ENCODE measurements at places on chromosomes 4 and X.
A peak's percentile ranks its signal among the peaks of the same experiment; 100 is the strongest.

DNA sequence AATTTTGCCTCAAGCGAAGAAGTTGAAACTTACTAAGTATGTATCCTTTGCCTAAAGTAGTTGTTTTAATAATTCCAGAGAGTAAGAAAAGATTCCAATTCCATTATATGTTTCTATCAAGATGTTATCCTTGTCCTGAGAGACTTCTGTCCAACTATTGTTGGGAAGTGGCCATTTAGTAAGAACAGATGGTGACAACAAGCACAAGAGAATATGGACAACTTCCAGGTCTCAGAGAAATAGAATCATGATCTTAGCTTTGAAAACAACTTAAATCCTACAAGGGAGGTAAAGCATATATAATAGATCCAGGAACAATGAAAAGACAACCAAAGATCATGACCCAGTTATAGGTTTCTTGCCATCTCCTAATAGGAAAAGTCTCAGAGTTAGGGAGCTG is 486.6 kb upstream of the PCDH10 start:
- DNase-seq: no peak

DNA sequence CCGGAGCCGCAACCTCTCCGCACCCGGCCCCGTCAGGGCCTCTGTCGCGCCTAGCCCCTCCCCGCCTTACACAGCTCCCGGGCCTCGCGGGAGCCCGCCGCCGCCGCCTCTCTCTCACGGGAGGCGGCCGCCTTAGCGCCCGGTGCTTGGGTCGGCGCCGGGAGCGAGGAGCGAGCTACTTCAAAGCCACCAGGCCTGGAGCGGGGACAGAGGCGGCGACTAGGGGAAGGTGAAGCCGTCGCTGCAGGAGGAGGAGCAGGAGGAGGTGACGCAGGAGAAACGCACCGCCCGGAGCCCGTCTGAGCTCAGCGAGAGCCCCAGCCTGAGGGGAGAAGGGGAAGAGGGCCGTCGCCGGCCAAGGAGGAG is 250 bp downstream of the USP9X start:
- DNase-seq: peak; percentile 55

DNA sequence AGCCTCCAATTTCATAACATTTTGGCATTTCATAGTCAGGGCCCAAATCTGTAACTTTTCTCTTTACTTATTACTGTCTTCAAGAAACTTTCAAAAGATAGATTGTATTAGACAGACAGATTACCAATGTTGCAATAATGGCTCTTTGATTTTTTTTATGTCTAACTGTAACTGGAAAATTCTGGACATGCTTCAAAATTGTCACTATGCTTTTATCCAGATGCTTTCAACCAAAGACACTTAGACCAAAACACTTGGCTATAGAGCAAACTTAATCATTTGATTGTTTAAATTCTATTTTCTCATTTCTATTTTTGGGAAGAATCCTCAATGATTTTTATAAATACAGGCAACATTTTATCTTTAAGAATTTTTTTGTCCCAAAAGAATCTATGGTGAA is 10.4 kb downstream of the ZXDA start:
- DNase-seq: no peak

- DNase-seq: no peak
Observed at GRCh38 chrX:22969411-22969810, 30.3 kb upstream of the DDX53 start.

GRCh38 chr4:187109636-187110035 is 386.0 kb upstream of the FAT1 start:
- no peak for DNase-seq

DNA sequence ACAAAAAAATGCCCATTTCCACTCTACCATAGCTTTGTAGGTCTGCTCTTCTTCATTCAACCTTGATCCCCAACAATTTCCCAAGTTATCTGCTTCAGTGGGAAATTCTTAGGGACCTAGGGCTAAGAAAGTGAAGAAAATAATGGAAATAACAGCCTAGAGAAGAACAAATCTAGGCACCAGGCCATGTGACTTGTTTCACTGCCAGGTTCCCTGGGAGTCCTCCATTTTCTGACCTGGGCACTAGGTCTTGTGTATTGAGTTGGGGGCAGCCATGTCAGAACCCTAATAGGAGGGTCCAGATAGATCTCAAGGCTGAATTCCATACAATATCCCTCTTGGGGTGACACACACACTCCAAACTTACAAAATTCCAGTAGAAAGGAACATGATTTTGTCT is 194.6 kb upstream of the STK26 start:
- DNase-seq: peak; percentile 70

DNA sequence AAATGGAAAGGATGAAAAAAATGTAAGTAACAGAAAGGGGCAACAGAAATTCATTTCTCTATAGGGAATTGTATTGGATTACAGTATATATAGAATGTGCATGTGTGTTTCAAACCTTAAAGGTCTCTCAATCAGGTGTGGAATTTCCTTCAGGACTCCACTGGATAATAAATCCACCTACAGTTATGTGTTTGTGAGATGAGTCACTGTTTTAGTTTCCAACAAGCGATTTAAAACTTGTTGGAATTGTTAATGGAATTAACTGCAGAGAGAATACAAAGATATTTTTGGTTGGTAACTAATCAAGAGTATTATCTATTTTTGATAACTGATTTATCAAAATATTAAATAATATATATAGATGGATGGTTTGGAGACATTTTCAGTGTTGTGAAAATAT is 32.8 kb downstream of the CEP44 start:
- DNase-seq: no peak

- DNase-seq: no peak
Observed at GRCh38 chr4:28357990-28358389, 1497.3 kb downstream of the STIM2 start.

DNA sequence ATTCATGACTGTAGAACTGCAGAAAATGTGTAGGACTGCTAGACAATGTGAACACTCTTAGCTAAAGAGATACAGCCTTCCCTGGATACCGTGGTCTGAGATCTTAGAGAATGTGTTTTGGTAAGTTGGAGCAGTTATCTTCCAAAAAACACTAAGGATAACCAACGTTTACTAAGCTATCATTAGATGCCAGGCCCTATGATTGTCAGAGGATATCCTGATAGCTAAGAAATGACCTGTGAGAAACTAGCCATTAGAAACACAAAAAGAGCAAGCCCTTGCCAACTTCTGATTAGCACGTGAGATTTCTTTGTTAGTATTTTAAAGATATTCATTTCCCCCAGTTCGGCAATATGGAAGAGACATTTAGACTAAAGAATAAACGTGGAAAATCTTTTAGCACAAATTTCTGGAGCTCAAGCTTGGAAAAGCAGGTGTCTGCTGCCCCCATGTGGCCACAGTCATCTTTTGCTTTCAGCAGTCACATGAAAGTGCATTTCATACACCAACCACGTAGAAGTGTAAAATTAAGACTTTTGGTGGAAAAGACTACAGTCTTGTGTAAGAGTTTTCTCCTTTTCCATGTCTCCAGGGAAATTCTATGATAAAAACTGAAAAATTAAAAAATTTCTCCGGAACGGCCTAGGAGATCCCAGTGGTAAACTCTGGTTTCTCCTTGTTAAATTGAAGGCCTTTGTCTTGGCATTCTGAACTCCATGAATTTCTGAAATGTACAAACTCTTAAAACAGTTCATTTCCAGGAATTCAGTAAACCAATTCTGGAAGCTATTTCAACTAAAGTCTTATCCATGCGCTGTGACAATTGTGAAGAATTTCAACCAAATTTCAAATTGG is 136.4 kb downstream of the ZNF674 start:
- peak; percentile 77 for DNase-seq

DNA sequence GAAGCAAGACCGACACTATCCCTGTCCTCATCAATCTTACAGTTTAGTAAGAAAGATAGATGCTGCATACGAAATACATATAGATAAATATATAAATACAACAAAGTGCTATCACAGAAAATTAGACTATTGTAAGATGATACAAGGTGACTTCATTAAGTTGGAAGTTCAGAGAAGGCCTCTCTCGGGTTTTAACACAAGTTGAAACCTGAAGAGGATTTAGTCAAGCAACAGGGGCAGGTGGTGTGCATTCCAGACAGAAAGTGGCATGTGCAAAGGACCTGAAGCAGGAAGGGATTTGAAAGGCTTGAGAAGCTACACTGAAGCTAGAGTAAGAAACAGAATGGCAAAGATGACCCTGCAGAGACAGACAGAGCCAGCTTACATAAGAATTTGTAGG is 36.5 kb downstream of the USP46 start:
- DNase-seq: no peak

- DNase-seq: no peak
Observed at GRCh38 chr4:26589705-26590104, 5.8 kb downstream of the TBC1D19 start.

DNA sequence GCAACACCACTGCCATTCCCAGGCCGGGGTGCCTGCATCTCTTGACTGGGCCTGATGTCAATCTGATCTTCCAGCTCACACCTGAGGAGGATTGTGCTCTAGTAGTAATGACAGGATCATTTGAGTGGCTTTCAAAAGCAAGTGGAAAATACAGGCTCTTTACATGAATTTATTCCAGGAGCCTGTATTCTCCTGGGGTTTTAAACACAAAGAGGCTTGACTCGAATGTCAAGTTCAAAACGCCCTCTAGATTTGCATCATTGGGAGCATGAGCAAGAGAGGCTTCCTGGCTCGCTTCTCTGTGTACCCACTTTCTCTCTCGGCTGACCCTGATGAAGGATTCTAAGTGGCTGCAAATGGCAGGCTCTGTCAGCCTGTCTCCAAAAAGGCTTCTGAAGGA is 199.5 kb upstream of the PUDP start:
- no peak for DNase-seq

DNA sequence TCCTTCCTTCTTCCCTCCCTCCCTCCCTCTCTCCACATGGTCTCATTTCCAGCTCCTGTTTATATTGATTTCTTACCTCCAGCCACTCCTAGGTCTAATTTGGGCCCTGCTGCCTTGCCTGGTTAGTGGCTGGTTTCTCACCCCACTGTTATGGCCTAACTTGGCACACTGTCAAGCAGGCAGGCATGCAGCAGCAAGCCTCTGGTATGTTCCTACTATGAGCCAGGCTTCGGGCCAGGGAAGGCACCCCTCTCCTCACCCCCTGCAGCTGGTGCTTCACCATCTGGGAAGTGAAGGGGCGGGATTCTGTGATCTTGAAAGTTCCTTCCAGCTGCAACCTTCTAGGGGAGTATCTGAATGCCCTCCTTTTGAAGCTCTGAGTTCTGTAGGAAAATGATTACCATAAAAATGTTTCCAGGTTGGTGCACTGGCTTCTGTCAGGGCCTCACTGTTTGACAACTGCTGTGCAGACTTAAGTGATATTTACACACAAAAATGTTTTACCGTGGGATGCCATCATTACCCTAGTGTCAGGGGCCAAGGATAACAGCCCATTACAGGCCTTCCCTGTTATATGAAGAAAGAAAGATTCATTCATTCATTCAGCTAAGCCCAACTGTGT is 10.1 kb upstream of the VMA21 start:
- DNase-seq: no peak

DNA sequence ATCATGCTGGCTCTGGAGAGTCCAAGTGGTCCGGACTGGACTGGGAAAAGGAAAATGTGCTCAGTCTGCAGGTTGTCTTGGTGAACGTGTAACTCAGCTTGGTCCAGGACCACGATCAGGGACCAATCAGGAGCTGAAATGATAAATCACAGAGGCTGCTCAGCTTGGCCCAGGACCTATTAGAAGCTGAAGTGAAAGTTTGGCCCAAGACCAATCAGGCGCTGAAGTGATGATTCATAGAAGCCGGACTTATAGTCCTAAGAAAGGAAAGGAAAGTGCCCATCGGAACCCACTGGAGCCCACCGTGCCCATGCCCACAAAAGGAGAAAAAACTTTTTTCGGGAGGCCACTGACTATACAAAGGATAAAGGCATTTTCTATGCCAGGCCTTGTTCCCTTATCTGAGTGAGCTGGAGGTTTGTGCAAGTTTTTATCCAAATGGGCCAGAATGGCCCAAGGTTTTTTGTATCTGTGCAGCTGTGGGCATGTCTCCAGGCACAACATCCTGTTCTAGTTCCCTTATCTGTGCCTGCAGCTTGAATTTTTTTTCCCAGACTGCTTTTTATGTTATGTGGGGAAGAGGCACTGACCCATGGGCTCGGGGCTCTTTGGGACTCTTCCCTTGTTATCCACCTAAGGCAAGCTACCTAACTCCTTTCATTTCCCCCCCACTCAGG is 194.4 kb downstream of the FAM133A start:
- DNase-seq: peak; percentile 50

GRCh38 chr4:183876268-183876934 is 28.7 kb upstream of the STOX2 start:
- peak; percentile 15 for DNase-seq

DNA sequence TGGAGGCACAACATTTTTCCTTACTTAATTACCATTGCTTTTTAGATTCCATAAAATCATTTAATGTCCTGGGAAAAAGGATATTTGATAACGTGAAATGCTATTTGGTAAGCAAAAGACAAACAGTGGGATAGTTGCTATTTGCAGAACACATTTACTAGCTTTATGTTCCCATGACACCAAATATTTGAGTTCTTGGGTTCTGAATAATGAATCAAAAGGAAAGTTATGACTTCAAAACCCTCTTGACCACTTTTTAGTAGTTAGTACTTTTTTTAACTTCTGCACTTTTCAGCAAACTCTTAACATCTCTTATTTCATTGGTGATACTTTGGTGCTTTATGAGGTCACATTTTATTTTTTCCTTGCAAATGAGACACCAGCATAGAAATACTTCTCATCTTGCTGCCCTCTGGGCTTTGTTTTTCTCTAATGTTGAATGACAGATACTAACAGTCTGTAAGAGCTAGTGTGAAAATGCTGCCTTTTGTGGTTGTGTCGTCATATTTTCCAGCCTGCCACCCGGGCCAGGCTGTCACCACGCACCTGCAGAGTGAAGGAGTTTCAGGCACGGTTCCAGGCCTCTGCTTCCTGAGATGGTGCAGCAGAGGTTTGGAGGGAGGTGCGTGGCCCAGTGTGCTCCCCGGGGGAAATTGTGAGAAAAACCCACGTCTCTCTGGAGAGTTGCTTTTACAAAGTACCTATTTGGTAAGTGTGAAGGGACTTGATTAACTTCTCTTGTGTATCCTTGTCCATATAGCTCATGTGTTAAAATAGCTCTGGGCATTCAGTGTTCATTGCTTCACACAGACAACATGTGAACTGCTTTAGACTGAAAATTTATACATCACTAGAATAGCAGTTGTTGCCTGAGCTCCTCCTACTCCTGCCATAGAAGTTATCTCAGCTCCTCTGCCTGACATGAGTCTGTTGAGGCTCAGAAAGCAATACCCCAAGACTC is 34.7 kb downstream of the MSL3 start:
- DNase-seq: no peak

GRCh38 chrX:129111081-129111798 is 412.1 kb downstream of the SMARCA1 start:
- no peak for DNase-seq

DNA sequence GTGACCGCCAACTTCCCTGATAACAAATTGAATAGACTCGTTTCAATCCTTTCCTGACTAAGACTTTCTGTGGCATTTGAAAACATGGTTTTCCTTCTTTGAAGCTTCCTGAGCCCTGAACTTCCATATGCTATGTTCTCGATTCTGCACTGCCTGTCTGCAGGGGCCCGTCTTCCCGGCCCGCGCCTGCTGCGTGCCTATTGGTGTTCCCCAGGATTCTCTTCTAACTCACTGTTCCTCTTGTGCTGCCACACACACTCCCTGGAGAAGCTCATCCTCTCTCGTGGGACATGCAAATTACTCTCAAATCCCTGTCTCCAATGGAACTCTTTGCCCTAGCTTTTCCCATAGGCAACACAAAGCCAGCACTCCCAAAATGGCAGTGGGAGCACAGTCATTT is 262.9 kb upstream of the GATB start:
- DNase-seq: no peak

GRCh38 chrX:93594780-93595179 is 78.6 kb downstream of the NAP1L3 start:
- DNase-seq: no peak
